AG04449 (cell line): ENCODE measurements at places on chromosomes 1 and 21.

DNA sequence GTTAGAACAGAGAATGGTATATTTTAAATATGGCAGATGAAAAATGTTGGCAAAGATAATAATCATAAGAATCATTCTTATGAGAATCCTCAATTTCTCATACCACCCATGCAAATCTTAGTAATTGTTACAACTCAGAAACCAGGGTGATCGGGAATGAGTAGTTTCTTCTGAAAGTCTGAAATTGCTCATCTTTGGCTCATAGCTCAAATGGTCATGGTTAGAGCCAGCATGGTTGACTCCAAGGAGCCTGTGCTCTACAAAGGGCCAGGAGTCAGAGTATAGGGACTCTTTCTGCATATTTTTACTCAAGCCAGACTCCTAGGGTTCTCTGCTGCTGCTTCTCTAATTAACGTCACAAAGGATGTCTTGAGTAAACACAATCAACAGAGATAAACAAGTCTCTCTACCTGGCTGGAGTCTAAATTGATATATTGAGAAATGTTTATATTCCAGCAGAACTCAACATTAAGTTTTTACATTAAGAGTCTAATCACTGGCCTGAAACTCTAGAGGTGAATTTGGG lies 1.9 kb upstream of the ETV3 start:
- DNase-seq, result no peak

- no peak for DNase-seq
Observed at GRCh38 chr1:23123528-23123927, 45.1 kb downstream of the LUZP1 start.

- DNase-seq, result no peak
Observed at GRCh38 chr1:90724361-90724760, 7.3 kb upstream of the BARHL2 start.

GRCh38 chr1:87720561-87720960 lies 391.9 kb downstream of the LMO4 start:
- no peak for DNase-seq

DNA sequence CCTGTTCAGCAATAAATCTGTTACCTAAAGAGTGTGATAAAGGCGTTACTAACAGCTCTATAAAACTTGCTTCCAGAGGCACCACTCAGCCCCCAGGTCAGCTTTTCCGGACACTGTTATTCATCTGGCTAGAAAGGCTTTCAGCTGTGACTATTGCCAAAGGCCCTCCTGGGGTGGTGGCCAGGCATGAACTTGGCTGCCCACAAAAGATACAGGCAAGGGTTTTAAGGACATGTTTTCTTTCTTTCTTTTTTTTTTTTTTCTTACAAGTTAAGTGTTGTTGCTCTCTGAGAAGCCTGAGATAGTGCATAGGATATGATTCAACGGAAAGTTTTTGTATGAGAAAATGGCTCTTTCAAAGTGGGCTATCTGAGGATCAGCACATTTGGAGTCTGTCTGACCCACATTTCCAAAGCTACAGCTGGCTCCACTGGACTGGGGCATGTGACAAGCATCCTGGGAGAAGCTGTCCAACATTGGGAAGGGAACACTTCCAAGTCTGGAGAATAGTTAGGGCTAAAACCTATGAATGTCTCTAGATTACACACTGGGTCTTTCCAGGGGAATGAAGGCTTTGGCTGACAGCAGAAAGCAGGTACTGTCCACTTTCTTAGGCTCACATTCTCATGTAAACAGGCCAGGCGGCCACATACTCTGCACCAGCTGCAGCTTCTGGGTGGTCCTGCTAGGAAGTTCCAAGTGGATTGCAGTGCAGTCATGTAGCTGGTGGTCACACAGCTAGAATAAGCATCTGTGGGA lies 639.7 kb downstream of the LMO4 start:
- no peak for DNase-seq

DNA sequence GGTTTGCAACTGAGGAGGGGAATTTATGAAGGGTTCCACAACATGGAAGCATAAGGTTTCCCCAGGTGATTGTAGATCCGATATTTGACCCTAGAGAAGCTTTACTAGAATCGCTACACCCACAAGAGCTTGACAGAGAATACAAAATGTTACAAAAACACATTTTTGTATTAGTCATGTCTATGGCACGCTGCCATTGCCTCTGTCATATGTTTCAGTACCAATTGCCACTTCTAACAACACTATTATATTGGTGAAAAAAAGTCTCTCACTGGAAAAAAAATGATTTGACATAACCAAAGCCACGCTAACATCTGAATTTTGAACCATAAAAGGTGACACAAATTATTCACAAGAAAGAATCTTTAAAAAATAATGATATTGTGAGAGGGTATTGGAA lies 214.5 kb downstream of the KCNT2 start:
- no peak for DNase-seq

DNA sequence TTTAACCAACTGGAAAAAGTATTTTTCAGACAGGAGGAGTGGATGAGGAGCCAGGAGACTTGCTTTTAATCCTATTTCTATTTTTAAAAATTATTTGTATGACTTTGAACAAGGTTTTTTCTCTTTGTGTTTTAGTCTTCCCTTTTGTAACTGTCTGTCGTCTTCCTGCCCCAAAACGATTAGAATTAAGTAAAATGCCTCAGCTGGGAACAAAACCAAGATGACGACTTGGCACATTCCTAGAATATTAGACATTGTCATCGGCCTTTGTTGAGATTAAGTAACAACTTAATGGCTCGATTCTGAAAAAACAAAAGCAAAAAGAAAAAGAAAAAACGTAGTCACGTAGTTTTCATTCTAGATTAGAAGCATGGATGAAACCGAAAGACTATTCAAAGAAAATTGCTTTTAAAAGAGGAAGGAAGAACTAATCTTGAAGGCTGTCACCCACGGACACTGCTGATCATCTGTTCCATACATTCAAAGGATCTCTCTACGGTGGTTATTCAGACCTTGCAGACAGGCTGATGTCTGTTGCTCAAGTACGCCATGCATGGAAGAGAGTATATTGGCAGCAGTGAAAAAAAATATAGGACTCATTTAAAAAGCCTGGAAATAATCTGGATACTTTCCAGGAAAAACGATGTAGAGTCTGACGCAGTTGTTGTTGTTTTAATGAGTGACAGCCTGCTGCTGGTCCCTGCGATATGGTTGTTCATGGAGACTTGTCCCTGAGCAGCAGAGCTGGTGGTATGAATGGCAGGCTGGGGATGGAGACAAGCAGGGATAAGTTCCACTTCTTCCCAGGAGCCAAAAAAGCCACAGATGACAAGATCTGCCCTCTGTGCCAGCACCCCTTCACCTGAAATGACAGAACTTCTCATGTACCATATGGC lies 16.8 kb downstream of the GNG4 start:
- no peak for DNase-seq

DNA sequence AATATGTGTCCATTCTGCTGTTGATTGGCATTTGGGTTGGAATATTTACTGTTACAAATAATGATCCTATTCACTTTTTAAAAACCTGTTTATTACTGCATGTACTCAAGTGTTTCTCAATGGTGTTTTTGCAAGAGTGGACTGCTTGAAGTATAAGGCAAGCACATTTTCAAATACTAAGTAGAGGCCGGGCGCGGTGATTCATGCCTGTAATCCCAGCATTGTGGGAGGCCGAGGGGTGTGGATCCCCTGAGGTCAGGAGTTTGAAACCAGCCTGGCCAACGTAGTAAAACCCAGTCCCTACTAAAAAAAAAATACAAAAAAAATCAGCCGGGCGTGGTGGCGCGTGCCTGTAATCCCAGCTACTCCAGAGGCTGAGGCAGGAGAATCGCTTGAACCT lies 276.9 kb upstream of the ADGRL4 start:
- no peak for DNase-seq

- no peak for DNase-seq
Observed at GRCh38 chr1:9797049-9797448, 26.7 kb downstream of the CLSTN1 start.

DNA sequence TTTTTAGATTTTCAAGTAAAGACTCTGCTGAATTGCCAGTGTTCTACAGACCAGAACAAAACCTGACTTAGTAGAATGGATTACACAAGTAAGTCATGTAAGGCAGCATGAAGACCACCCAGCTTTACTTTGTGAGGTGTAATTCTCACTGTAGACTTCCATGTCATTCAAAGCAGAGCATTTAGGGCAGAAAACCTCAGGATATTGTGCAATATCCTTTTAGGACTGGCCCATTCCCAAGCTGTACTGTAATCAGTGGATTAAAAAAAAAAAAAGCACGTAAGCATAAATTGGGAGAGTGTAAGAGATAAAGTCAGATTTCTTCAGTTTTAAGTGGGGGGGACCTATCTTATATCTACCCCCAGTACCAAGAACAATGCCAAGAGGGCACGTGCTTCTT lies 380.5 kb upstream of the PRMT6 start:
- DNase-seq, result no peak

GRCh38 chr21:46634427-46634826 lies 1.0 kb upstream of the PRMT2 start:
- DNase-seq, result no peak

GRCh38 chr1:162530307-162530987 lies 31.1 kb upstream of the UAP1 start:
- no peak for DNase-seq

DNA sequence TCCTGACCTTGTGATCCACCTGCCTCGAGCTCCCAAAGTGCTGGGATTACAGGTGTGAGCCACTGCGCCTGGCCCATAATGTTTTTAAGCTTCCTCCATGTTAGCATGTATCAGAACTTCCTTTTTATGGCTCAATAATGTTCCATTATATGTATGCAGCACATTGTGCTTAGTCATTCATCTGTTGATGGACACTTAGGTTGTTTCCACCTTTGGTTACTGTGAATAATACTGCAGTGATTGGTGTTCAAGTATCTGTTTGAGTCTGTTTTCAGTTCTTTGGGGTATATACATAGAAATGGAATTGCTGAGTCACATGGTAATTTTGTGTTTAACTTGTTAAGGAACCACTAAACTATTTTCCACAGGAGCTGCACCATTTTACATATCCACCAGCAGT lies 17.7 kb downstream of the CMPK1 start:
- DNase-seq, result no peak

- DNase-seq, result no peak
Observed at GRCh38 chr21:35587841-35588380, 472.4 kb downstream of the SETD4 start.

- no peak for DNase-seq
Observed at GRCh38 chr21:43632373-43632905, 26.8 kb downstream of the HSF2BP start.

DNA sequence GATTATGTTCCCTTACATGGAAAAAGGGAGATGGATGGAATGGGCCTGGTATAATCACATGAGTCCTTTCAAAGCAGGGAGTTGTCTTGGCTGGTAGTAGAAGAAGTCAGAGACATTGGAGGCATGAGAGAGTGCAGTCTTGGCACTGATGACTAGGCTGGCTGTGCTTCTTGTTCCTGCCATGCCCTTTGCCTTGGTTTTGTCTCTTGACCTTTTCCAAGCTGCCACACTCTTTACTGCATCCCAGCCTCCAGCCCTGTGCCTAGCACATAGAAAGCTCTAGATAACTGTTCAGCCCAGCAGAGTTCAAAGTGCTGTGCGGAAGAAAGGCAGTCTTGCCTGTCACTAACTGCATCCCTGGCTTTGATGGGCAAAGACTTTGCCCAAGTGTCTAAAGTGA lies 412.6 kb downstream of the PRDM2 start:
- no peak for DNase-seq

DNA sequence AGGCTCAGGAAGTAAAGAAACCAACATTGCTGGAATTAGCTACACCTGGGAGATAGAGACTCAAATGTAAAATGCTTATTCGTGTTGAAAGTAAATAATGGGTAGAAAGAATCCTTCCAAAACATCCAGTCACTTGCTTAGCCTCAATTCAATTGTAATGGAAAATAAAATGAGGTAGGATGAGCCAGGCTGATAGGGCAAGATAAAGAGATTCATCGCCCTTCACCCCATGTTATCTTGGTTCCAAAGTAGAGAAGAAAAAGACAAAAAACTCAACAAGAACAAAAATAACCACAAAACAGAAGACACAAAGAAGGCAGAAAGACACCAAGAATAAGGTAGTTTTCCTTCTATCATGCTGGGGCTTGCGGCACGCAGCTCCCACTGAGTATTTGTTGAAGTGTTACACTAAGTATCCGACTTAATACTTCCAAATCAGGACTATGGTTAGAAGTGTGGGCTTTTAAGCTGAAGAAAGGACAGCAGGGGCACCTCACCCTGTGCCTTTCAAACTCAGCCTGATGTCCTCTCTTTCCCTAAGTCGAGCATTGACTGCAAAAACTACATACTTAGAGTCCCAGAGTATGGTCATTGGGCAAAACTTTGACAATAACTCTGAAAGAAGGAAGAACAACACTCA lies 202.1 kb downstream of the VAV3 start:
- DNase-seq, result no peak

GRCh38 chr1:97159342-97159741 lies 437.8 kb downstream of the PTBP2 start:
- no peak for DNase-seq

DNA sequence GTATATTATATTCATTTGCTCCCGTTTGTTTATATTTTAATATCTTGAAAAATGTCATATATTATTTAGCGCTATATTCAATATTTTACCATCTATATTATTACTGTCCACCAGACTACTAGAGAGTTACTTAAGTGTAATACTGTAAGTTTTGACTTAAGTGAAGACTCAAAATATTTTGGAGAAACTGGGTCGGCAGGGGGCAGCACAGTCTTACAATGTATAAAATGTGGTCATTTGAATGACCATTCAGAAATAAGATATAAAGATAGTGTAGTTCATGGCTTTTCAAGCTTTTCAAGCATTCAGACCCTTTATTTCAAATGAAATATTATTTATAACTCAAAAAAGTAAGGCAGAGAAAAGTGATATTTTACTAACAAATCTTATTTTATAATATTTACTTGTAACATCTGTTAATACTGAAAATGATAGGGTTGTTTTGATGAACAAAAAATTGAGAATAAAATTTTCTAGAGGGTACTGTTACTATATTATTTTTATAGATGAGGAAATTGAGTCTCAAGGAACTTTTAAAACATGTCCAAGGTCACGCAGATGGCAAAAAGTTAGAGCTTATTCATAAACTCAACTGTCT lies 89.0 kb upstream of the SERTAD4 start:
- peak; percentile 23 for DNase-seq

- no peak for DNase-seq
Observed at GRCh38 chr1:87821335-87821697, 492.6 kb downstream of the LMO4 start.

DNA sequence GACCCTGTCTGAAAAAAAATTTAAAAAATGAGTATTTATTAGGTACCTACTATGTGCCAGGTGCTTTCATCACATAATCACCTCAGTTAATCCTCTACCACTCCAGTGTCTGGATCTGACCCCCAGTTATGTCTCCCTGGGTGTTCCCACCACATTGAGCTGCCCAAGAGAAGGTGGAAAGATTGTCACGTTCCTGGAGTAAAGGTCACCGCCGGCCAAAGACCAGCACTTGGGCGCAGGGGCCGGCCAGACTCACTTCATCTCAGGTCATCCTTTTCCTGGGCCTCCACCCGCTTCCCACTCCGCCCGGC lies 714 bp downstream of the PYCR2 start:
- DNase-seq, result no peak

DNA sequence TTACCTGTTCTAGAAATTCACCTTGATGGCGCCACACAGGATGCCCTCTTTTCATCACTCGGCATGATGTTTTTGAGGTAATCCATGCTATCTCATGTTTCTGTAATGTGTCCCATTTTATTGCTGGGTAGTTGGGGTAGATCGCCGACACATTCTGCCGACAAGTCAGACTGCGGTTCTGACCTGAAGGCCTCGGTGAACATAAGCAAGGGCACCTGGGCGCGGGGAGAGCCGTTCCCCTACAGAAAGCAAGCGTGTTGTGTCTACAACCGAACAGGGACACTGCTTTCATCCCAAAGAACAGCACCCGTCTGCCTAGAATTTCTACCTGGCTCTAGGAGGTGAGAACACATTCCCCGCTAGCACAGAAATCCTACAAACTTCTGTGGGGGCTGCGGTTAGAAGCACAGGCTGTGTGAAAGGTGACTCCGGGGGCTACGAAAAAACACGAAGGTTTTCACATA lies 149.2 kb downstream of the PPIAL4G start:
- DNase-seq, result no peak
